ENCODE measurements at places on chromosomes 16 and 17.

GRCh38 chr16:76487411-76488064 is 210.3 kb downstream of the CNTNAP4 start:
- no peak for DNase-seq

DNA sequence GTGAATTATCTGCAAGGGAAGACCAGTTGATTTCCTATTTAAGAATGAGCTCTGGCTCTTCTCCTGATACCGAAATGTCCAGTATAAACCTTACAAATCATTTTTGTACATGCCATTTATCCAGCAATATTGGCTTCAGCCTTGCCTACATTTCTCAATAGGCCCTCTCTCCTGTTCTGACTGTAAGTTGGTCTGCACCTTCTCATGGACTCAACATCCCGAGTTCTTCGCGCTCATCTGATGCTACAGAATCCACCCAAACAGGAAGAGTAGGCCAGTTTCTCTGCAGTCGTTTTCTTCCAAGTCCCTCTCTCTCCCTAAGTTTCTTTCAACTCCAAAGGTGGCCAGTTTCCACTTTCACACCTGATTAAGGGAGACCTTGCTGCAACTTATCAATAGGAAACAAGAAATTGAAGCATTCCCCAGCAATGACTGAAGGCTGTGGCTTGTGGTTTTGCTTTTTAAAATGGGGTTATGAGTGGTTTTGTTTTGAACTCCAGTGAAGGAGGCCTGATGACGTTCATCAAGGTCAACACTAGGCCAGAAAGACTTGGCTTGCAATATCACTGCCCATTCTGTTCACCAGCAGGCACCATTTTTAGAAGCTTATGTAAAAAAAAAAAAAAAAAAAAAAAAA is 383.0 kb downstream of the MAF start:
- DNase-seq: no peak

- DNase-seq: no peak
Measured at GRCh38 chr17:81064678-81065475, 29.9 kb downstream of the BAIAP2 start.

DNA sequence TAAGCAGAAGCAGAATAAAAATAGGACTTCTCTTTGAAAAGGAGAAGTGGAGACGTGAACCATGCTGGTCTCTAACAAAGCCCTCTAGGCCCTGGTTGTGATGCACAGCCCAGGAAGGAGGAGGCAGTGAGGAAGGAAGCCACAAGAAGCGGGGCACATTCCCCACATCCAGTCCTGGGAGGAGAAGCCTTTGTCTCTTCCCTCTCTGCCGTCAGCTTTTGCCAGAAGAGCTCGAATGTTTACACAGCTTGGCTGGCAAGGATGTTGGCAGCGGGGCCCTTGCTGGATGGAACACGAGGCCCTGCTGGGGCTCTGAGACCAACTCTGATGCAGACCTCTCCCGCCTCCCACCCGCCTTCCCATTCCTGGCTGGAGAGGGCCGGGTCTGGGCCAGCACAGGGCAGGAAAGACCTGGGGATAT is 91.3 kb downstream of the MAF start:
- DNase-seq: no peak

GRCh38 chr16:69131167-69131838 is 1.1 kb downstream of the CHTF8 start:
- DNase-seq: no peak

DNA sequence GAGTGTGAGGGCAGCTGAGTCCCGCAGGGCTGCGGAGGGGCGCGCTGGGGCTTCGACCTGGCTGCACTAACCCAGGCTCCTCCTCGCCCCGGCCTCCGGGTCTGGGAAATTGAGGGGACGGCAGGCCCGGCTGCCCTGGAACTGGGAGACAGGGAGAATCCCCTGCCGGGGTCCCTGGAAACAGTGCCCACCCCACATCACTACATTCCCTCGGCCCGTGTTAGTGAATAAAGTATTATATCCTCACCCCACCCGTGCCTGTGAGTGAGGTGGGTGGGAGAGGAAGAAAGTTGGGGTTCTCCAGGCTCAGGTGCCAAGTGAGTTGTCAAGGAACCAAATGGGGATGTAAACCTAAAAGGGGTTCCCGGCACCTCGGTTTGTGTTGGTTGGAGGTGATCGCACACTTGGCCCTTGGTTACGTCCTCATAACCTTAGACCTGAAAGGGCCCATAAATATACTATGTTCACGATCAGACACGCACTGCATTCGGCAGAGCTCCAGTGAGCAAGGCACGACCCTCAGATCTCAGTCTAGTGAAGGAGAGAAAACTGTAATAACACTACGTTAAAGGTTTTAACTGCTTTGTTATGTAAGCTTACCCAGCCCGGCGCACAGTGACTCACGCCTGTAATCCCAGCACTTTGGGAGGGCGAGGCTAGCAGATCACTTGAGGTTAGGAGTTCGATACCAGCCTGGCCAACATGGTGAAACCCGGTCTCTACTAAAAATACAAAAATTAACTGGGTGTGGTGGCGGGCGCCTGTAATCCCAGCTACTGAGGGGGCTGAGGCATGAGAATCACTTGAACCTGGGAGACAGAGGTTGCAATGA is 11.2 kb downstream of the ZNF771 start:
- no peak for DNase-seq

GRCh38 chr16:82695806-82696205 is 69.0 kb downstream of the CDH13 start:
- DNase-seq: no peak

DNA sequence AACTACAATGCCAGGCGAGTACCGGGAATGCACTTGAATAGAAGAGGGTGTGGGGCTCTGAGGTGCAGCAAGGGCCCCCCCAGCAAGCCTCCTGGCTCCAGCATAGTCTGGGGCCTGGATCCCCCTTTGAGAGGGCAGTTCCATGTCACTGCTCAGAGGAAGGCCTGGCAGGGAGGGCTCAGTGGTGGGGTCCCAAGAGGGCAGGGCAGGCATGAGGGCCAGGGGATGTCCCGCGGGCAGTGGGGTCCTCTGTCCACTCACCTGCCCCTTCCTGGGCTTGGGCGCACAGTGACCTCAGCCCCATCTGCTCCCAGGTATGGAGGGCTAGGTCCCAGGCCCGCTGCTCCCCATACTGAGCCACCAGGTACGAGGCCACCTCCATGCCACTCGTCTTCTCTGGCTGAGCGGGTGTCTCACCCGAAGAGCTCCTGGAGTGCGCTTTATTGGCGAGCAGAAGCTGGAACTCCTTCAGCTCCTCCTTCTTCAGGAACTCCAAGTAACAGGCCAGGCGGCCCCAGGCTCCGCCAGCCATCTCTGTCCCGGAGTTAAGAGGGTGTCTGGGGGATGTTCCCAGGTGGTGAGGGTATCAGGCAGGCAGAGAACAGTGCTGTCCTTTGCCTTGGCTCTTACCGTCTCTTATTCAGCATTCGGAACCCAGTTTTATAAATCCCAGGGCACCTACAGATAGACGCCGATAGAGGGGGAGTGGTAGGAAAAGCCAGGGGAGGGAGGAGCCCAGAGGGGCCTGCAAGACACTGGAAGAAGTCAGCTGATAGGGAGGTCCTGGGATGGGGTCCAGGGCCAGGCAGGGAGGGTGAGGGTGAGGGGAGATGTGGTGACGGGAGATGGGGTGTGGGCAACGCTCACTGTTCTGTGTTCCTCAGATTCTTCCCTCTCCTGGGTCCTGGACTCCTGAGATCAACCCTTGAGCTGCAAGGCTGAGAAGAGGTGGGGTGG is 605 bp downstream of the NLRP1 start:
- DNase-seq: no peak

GRCh38 chr16:12213180-12213579 is 236.6 kb downstream of the SNX29 start:
- no peak for DNase-seq

Measured in activated CD4-positive, CD25-positive, alpha-beta regulatory T cell (primary cell).